ENCODE measurements at places on chromosomes 5 and 9. TPM values are rescaled to one million over a fixed set of nuclear protein-coding genes. Genes with fewer than 3 reads are reported as not detected.

DNA sequence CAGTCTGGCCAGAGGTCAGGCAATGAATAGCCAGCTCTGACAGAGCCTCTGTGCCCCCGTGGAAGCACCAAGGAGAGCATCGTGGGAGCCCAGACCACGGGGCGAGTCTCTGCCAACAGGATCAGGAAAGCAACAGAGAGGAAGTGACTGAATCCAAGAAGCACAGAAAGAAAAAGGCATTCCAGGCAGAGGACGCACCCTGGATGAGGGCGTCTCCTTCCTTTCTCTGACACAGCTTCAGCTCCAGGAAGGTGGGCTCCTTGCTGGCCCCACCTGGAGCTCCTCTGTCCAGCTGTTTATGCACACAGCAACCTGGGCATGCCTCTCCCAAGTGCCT is 16.6 kb downstream of the HK3 start:
- no peak for DNase-seq

Gene SMIM33
- not detected for polyA plus RNA-seq

Gene FOXD4L5
- not detected for polyA plus RNA-seq

- DNase-seq = no peak
These were observed 5.1 kb downstream of the HSPA4 start for GRCh38 chr5:133056891-133057290.

GRCh38 chr5:159184236-159184635 is 25.1 kb downstream of the RNF145 start:
- DNase-seq = no peak

DNA sequence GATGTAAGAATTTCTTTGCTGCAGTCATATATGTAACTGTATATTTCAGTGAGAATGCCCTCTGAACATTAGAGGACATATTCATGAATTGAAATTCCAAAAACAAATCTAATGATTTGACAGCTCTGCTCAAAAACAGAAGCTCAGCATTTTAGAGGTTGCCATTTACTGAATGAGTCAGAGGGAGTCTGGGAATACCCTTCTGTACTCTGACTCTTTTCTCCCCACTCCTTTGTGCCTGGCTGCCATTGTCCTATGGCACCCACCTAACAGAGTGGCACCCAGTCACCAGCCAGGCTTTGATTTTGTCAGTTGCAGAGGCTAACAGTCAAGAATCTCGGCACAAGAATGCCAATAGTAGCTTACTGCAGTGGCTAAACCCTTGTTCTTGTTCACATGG is 133.6 kb downstream of the ATG10 start:
- no peak for DNase-seq

GRCh38 chr5:59648949-59649921 is 244.3 kb downstream of the PDE4D start:
- no peak for DNase-seq

- no peak for DNase-seq
These were observed 186.5 kb downstream of the EFNA5 start for GRCh38 chr5:107484281-107484680.

- no peak for DNase-seq
These were observed 36.8 kb downstream of the EGR1 start for GRCh38 chr5:138502121-138502520.

Gene CNTNAP3B
- 3.7 TPM for polyA plus RNA-seq

Gene BARHL1
- not detected for polyA plus RNA-seq

GRCh38 chr5:164048359-164048926 is 543.0 kb downstream of the MAT2B start:
- no peak for DNase-seq

DNA sequence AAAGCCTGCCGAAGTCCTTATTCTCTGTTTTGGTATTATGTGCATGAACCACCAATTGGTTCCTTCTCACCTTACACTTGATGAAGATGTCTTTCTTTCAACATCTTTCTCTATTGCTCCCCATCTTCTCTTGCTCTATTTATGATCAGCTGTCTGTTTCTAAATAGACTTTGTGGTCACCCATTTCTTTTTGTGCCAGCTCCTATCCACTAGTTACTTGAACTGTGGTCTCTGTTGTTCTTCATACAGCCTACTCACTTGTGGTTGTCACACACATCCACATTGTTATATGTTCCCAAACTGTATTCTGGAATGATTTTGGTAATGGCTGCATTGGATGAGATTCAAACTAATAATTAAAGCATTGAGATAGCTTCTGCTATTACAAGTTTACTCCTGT is 11.4 kb downstream of the VCAN start:
- DNase-seq = no peak

GRCh38 chr5:101796427-101796826 is 499.7 kb downstream of the SLCO4C1 start:
- DNase-seq = no peak

GRCh38 chr5:54259090-54259489 is 51.3 kb downstream of the ARL15 start:
- DNase-seq = no peak

DNA sequence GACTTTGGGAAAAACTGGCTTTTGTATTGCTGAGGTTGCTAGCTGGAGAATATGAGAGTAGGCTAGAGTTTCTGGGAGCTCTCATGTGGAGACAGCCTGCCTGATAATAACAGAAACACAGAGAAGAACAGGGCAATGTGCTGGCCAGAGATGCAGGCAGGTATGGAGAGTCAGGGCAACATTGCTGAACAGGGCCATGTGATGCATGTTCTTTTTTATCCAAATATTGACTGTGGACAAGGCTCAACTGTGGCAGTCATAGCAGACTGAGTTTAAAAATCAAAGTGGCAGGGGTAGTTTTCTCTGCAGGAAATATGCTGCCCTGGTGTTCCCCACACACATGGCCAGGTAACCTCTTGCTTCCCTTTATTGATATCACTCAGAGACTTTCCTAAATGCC is 381.1 kb downstream of the RASEF start:
- no peak for DNase-seq

DNA sequence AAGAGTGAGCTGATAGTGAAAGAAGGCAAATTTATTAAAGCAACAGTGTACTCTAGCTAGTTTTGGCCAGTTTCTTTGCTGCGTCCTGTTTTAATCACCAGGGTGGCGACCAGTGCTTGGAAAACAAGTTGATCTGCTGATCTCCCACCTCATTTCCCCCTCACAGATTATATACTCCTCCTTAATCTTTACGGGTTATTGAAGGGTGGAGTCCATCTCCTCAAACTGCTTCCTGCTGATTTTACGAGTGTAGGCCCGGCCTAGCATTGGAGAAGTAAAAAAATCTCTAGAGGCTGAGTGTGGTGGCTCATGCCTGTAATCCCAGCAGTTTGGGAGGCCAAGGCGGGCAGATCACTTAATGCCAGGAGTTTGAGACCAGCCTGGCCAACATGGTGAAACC is 14.0 kb upstream of the CFAP95 start:
- no peak for DNase-seq

- no peak for DNase-seq
These were observed 131.9 kb downstream of the CWC27 start for GRCh38 chr5:64900618-64901017.

All from heart right ventricle (tissue), 16 donors.